Stomach (tissue), 19 donors: ENCODE measurements at places on chromosomes 13 and 19. TPM values are rescaled to one million over a fixed set of nuclear protein-coding genes. Genes with fewer than 3 reads are reported as not detected.

DNA sequence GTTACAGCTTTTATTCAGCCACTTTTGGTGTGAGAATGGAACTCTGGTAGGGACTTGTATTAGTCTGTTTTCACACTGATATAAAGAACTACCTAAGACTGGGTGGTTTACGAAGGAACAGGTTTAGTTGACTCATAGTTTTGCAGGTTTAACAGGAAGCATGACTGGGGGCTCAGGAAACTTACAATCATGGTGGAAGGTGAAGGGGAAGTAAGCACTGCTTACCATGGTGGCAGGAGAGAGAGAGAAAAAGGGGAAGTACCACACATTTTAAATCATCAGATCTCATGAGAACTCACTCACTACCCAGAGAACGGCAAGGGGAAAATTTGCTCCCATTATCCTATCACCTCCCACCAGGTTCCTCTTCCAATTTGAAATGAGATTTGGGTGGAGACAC lies 942.2 kb downstream of the PCDH17 start:
- H3K4me1 ChIP-seq = no peaks in the 10 kb centered on the region
- H3K27ac ChIP-seq = no peak overlapping the region
- H3K27me3 ChIP-seq = no peaks in the 10 kb centered on the region
- no peaks in the 10 kb centered on the region for H3K36me3 ChIP-seq
- H3K4me3 ChIP-seq = no peak overlapping the region

ALOX5AP gene
- 9.5 TPM for total RNA-seq

DNA sequence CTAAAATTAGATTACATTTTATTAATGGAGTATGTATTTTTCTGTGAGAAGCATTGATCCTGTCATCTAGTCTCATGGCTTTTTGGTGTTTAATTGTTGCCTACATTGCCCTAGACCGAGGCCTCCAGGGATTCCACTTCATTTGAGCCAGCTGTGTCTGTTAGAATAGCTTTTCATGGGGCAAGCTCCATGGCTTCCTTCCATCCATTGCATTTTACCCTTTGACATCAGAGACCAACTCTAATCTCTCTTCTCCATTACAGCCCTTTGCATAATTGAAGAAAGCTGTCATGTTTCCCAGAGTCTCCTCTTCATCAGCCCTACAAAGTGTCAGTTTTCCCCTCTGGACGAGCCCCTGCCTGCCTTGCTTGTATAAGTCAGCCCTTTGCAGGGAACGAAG lies 70.6 kb downstream of the MTUS2 start:
- no peaks in the 10 kb centered on the region for H3K36me3 ChIP-seq
- no peak overlapping the region for H3K27ac ChIP-seq
- H3K27me3 ChIP-seq = peaks cover 8% of the 10 kb centered on the region
- no peak for DNase-seq
- no peaks in the 10 kb centered on the region for H3K4me1 ChIP-seq

GRCh38 chr13:94123557-94123956 lies 355.9 kb downstream of the DCT start:
- H3K36me3 ChIP-seq = no peaks in the 10 kb centered on the region
- no peaks in the 10 kb centered on the region for H3K27me3 ChIP-seq
- no peaks in the 10 kb centered on the region for H3K4me1 ChIP-seq
- H3K4me3 ChIP-seq = no peak overlapping the region
- H3K27ac ChIP-seq = no peak overlapping the region
- no peak for DNase-seq

FFAR1 gene
- total RNA-seq = not detected

ZNF560 gene
- not detected for total RNA-seq
